NCI-H2107 (cell line): ENCODE measurements at places on chromosomes 7 and 10.

DNA sequence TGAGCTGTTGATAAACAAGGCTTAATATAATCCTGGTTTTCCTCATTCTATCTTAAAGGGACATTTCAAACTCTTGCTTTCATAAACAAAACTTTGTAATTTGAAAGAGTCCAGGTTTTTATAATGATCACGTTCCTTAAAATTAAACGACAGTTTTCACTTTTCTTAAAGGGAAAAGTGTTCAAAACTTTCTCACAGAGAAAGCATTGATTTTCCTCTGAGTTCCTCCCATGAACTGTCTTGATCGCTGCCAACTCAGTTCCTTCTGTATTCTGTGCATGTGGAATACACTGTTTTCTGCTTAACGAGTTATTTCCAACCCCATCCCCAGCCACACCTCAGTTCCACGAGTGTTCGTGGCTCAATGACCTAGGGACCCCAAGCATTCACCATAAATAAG is 2.4 kb upstream of the C7orf33 start:
- DNase-seq: no peak

- DNase-seq: no peak
Measured at GRCh38 chr7:130377178-130377577, 3.1 kb upstream of the CPA1 start.

GRCh38 chr10:119867317-119867716 is 5.3 kb downstream of the MCMBP start:
- DNase-seq: no peak

DNA sequence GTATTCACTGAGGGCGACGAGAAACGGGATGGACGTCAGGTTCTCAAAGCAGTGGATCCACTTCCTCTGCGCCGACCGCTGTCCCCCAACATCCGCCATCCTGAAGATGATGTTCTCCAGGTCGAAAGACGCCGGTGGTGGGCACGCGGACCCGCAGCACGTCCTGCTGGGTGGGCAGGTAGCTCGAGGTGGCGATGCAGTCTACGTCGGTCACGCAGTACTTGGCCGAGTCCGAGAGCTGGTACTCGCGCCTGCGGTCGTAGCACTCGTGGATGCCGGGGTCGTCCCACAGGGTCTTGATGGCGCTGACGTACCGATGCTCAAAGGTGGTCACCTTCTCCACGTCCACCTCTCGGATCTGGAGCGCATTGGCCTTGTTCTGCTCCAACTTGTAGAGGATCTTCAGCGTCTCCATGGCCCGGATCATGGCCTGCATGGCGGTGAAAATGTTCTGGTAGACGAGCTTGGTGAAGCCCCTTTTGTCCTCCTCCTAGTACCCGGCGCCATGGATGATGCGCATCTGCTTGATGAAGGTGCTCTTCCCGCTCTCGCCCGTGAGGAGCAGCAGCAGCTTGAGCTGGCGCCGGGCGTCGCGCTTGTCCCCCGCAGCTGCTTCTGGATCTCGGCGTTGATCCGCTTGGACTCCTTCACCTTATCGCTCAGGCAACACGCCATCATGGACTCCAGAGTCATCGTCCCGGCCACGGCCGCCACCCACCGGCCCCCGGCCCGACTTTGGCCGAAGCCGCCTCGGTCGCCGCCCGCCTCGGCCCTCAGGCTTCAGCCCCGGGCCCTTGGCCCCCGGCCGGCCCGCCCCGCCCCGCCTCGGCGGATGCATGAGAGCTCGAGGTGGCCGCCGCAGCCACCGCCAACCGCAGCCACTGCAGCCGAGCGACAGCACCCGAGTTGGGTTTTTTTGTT is 122.9 kb upstream of the KCTD7 start:
- DNase-seq: no peak

- DNase-seq: no peak
Measured at GRCh38 chr10:32256613-32257437, 90.1 kb downstream of the EPC1 start.
